ENCODE measurements at places on chromosomes 5 and 9.

DNA sequence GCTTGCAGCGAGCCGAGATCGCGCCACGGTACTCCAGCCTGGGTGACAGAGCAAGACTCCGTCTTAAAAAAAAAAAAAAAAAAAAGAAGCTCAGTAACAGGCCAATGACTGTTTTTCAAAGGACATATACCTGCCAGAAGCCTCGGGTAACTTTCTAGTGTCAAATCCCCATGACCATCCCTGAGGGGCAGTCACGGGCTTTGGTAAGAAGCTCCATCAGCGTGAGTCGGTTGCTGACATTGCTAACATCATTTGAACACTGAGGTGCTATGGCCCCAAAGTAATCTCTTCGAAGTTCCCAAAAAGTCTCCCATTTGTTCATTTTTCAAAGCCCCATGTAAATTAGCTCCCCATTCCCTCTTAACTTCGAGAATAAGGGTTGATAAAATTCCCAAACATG lies 11.6 kb downstream of the NAIP start:
- DNase-seq: no peak

DNA sequence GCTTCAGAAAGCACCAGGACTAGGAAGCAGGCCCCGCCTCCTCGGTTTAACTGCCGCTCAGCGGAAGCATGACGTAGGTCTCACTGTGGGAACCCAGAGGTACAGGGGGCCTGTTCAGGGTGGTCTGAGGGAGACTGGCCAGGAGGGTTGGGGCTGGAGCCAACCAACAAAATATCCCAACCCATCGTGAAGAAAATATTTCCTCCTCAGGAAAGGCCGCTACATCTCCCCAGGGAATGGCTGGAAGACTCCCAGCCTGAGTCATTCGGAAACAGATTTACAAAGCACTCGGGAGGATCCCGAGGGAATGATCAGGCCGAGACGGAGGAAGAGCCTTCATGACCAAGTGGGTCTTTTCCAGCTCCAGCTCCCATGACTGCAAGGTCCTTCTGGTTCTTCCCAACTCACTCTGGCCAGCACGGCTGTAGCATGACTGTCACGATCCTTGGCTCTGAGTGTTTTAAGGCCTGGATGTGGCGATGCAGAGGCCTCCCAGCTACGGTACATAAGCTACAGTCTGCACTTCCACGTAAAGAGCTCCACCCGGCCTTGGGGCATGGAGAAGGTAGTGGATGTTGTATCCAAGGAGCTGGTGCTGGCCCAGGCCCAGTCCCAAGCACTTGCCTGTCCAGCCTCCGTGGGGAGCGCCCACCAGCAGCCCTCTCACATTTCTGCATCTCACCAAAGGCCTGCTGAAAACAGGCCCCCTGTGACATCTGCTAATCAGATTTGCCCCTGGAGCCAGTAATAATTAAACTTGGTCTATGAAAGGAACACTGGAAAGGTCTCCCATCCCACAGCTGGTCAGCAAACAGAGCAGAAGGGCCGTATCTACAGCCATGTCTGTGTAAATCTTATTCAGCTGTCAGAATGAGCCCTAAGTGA lies 100.6 kb downstream of the LHFPL2 start:
- no peak for DNase-seq

- DNase-seq: no peak
Observed at GRCh38 chr9:126283799-126284465, 42.7 kb upstream of the MVB12B start.

- DNase-seq: peak; percentile 15
Observed at GRCh38 chr9:70257991-70258691, 637 bp upstream of the SMC5 start.
